ENCODE measurements at places on chromosomes 5 and 9. TPM values are rescaled to one million over a fixed set of nuclear protein-coding genes. Genes with fewer than 3 reads are reported as not detected.

- no peak for DNase-seq
Measured at GRCh38 chr5:142059304-142059940, 46.6 kb upstream of the GNPDA1 start.

RANBP17 gene
- 22.5 TPM for total RNA-seq

DNA sequence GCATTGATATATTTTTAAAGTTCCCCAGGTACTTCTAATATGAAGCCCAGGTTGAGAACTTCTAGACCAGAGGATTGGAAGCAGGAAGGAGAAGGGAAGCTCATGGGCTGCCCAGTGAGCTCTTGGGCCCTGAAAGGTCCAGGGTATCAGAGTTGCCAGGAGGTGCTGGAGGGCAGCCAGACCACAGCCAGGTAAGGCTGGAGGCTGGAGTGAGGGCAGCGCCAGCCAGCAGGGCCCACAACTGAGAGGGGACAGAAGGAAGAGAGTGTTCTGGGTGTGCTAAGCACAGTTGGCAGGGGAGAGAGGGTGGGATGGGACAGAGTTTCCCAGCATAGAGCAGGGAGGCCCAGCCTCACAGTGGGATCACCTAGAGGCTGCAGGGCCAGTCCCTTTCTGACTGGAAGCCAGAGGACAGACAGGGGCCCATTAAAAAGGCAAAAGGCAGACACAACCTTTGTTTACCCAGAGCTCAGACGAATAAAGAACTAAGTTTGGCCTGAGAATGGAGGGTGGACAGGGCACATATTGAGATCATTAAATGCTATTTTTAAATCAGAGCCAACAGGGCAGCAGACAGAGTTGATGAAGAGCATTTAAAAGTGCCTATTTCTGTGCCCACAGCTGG is 94.9 kb downstream of the PDE8B start:
- no peak for DNase-seq

DNA sequence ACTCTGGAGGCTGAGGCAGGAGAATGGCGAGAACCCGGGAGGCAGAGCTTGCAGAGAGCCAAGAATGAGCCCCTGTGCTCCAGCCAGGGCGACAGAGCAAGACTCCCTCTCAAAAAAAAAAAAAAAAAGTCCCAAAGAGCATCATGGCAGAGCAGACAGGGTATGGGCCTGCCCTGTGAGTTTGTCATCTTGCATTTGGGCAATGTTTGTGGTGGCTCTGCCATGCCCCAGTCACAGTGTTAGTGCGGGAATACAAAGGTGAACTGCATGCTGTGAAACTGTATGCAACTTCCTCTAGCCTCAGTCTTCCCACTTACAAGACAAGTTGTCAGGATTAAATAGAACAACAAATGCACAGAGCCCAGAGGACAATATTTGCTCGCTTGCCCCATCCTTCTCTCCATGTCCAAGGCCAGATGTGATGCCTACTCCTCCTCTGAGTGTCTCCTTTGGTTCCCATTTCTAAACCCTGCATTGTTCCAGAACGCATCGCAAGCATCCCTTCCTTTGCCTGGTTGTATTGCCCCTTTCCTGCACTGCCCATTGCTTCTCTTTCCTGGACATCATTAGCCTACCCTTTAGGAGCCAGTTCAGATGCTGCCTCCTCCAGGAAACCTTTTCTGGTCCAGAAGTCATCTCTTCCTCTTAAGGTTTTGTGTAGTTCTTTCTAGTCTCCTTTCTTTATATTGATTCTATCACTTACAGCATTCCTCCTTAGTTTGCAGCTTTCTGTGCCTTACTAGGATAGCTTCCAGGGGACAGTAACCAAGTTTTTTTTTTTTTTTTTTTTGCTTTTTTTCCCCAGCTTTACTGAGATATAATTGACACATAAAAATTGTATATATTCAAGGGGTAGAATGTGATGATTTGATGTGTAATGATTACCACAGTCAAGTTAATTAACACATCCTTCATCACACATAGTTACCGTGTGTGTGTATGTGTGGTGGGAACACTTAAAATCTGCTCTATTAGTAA is 69.0 kb upstream of the TNFAIP8 start:
- DNase-seq: no peak

FAT2 gene
- 2.2 TPM for total RNA-seq

CCDC183 gene
- total RNA-seq: 1.4 TPM

GRCh38 chr9:134445000-134445399 is 118.7 kb downstream of the RXRA start:
- no peak for DNase-seq

All from chondrocyte (in vitro differentiated cells).